ENCODE measurements at places on chromosomes 3 and 15. TPM values are rescaled to one million over a fixed set of nuclear protein-coding genes. Genes with fewer than 3 reads are reported as not detected.

DNA sequence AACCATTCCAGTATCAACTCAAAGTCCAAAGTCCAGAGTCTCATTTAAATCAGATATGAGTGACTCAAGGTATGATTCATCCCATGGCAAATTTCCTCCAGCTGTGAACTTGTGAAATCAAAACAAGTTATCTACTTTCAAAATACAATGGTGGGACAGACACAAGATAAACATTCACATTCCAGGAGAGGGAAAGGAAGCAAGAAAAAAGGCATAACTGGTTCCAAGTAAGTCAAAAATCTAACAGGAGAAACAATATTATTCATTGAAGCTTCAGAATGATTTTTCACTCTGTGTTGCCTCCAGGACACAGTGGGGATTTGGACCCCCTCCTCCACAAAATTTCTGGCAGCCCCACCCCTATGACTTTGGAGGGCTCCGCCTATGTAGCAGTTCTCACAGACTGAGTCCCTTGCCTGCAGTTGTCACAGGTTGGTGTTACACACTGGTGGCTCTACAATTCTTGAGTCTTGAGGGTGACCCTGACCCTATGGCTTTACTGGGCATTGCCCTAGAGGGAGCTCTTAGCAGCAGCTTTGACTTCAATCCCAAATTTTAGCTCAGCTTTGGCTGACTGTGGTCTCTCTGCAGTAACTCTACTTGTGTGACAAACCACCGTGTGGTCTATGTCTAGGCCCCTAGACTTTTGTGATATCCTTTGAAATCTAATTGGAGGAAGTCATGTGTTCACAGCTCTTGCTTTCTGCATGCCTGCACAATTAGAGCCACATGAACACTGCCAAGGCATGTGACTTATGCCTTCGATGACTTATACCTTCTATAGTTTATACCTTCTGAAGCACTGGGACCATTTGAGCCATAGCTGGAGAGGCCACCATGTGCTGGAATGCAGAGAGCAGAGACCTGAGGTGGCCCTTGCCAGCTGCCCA, 644.2 kb downstream of the GRM7 start:
- DNase-seq = no peak

DNA sequence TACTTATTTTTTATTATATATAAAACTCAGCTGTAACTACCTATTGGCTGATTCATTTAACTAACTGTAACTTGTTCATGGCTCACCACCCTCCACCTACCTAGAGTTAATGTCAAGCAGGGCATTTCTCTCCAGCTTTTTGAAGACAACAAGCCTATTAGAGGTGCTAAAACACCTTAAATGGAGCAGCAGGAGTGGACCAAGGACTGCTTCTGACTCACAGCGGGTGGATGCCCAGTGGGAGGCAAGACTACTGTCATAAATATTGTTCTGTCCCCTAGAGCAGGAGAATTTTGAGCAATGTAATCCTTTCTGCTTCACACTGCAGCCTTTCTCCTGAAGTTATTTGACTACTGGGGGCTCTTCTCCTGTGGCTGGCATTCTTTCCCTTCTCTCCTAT, 146.9 kb downstream of the CLSTN2 start:
- no peak for DNase-seq

- no peak for DNase-seq
These were observed 11.3 kb downstream of the CGNL1 start for GRCh38 chr15:57387564-57388076.

DNA sequence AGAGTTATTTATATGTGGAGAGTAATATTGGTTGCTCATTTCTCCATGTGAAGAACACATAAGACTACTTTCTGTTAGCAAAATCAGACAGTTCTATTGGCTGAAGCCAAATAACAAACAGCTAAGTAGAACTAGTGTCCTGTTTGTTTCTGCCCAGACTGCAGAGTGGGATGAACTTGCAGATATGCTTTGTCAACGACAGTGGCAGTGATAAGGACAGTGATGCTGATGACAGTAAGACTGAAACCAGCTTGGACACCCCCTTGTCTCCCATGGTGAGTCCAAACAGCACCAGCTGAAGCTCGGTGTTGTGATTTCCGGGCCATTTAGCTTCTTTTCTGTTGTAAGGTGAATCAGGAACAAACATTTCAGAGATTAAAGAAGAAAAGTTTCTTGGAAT, 102.6 kb upstream of the IL12A start:
- no peak for DNase-seq

- no peak for DNase-seq
These were observed 940.9 kb downstream of the OTOL1 start for GRCh38 chr3:162437480-162437879.

DNA sequence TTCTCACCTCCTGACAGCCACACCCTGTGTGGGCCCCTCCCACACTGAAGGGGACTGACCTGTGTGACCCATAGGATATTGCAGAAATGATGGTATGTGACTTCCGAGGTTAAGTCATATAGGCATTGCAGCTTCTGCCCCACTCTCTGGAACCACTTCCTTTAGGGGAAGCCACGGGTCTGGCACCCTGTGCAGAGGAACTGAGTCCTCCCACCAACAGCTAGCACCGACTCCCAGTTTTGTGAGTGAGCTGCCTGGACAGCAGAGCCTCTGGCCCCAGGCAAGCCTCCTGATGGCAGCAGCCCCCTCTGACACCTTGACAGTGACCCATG, 24.6 kb upstream of the SLC6A6 start:
- no peak for DNase-seq

DNA sequence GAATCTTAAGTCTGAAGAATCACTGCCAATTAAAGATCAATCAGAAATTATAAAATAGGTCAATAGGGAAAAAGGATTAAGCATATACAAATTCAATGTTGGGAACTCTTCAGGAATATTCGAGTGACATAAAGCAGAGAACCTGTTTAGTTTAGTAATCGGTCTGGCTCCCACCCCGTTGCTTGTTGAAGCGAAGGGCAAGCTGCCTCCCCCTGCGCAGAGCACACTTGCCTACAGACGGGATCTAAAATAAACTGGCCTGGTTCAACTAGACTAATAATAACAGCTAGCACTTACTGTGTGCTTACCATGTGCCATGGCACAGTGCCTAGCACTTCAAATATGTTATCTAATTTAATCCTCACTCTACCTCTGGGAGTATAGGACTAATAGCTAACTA, 8.6 kb downstream of the SEMA6D start:
- DNase-seq = no peak

DNA sequence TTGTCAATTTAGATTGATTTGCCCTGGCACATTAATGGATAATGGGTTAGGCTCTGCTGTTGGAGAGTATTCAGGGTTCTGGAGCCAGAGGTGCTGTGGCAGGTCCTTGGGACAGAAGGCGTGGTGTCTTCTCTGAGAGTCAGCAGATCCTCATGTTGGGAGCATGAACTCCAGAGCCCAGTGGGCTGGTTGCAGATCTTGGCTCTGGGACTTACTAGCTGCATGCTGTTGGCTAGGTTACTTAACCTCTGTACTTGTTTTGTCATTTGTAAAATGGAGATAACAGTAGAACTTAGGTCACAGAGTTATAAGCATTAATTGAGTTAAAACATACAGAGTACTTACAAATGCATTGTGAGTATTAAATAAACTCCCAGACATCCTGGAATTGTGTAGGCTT, 77.6 kb downstream of the CCK start:
- DNase-seq = no peak

- DNase-seq = no peak
These were observed 61.8 kb downstream of the ITGA11 start for GRCh38 chr15:68369931-68370767.

DNA sequence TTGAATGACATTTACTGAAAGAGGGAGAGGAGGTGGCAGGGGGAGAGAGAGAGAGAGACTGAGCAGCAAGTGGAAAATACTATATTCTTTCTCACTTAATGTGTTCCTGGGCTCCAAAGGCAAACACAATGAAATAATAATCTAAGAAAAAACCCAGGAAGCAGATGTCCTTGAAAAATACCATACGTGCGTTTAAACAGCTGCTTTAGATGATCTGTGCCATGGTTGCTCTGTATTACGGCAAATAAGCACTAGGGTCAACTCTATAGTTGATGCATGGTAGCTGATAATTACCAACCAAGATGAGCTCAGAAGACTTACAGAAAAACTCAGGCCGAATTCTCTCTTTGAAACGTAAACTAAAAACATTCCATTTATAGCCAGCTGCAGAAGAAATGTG, 410.3 kb upstream of the TBL1XR1 start:
- no peak for DNase-seq

- DNase-seq = no peak
These were observed 218.2 kb upstream of the SGO1 start for GRCh38 chr3:20403986-20404740.

- DNase-seq = no peak
These were observed 65.6 kb upstream of the MYZAP start for GRCh38 chr15:57526076-57526475.

GRCh38 chr3:24226397-24226796, 268.3 kb downstream of the THRB start:
- DNase-seq = no peak

GRCh38 chr3:48267782-48268181, 26.9 kb downstream of the ZNF589 start:
- no peak for DNase-seq

- DNase-seq = no peak
These were observed 164.5 kb downstream of the WNT5A start for GRCh38 chr3:55322638-55323037.

DNA sequence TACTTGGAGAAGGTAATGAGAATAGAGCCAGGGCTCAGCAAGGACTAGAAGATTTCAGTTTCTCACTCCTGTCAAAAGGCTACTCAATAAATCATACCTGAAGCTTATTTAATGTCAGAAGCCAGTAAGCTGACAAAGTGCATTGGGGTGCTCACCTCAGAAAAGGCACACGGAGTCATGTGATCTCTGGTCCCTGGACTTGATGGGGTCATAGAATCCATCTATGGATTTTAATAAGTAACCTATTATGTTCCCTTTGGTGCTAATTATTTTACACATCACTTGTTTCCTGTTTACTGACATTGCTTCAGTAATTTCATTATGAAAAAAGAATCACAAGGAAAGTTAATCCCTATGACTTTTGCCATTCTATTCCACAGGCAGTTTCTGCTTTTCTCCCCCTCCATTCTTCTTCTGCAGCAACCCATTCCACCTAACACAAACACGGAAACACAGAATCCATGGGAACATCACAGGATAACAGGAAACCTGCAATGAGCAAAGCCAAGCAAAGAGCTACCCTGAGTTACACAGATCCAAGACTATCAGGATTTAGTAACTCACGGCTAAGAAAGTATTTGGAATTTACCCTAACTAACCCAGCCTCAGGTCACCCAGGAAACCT, 159.6 kb downstream of the MEIS2 start:
- no peak for DNase-seq

DNA sequence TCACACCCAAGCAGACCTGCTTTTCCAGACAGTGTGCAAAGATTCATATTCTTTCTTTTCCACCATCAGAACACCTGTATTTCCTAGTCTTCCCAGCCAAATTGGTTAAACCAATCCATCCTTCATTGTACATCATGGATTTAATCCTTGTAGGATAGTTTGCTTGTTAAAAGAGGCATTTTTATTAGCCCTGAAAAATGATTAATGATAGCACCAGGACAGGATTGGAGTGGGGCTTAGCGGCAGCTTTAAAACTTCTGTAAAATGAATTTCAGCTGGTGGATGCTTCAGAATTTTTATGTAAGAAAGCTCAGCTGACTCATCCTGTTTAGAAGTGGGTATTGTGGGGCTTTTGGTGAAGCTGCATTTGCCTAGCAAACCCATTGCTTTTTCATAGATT, 36.1 kb upstream of the ARHGEF26 start:
- no peak for DNase-seq

GRCh38 chr3:113531826-113532697, at the start of gene SIDT1:
Gene SIDT1 (plus strand): TSS chr3:113532555. CDS start chr3:113533022, 467 bp downstream.
- peak; percentile 62 for DNase-seq

DNA sequence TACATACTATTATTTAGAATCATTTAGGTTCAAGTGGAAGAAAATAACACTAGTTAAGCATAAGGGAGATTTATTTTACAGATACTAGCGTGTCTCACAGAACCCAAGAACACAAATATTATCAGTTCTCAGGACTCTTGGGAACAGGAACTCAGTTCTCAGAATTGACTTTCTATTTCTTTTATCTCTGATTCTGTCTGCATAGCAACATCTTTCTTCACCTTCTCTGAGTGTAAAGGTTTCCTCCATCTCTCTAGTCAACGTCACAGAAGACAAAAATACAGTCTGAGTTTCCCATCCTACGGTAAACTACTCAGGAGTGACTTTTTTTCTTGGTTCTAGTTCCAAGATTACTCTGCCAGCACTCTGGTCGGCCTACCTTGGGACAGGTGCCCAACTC, 220.0 kb downstream of the SV2B start:
- DNase-seq = no peak

DNA sequence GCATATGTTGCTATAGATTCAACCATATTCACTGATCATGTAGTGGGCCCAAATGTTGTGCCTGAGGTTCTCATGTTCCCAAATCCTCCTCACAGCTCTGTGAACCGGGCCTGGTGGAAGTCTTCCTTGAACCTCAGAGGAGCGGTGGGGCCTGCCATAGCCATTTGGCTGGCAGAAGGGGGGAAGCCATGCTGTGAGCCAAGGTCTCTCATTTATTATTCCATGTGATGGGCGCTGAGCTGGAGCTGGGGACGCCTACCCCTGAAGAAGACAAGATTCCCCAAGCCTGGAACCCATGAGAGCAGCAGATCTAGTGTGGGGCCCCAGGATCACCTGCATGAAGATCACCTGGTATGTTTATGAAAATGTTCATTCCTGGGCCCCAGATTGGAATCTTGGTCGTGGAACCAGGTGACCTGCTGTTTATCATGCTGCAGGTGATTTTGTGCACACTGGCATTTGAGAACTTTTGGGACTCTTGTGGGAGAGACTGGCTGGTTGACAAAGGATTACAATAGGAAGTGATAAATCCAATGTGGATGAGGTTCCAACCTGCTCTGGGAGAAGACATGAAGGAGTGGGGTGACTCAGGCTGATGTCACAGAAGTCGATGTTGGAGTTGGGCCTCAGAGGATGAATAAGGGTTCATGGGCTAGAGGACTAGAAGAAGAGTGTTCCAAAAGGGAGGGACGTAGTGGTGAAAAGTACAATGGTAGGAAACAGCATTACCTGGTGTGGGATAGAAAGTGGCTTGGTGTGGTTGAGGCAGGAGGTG, 102.1 kb downstream of the ASB7 start:
- no peak for DNase-seq

- no peak for DNase-seq
These were observed 28.5 kb upstream of the CMTM6 start for GRCh38 chr3:32531010-32531647.

- DNase-seq = no peak
These were observed 41.5 kb downstream of the TLE3 start for GRCh38 chr15:70056091-70056680.

DNA sequence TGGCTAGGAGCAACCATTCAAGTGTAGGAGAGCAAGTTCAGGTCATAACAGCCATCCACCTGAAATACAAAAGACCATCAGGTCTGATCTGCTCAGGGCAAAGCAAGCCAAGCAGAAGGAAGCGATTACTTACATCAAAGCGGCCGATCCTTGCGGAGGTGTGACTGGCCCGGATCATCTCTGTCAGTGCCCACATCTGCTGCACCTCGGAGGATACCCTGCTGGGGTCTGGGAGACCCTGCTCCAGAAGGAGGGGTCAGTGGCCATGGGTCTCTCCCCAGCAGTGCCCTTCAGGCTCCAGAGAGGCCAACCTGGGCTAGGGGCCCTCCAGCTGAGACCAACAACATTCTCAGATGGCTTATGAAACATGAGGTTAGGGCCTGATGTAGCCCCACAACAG, 2.5 kb upstream of the AMT start:
- DNase-seq = no peak

Gene CAND2
- 1.4 TPM for polyA plus RNA-seq

Gene GUCA1C
- 0.11 TPM for polyA plus RNA-seq

Gene CHRNA7
- 1.1 TPM for polyA plus RNA-seq

Gene ADGRG7
- 0.50 TPM for polyA plus RNA-seq

Gene GOLGA8O
- polyA plus RNA-seq = 0.21 TPM

Gene ZIC1
- polyA plus RNA-seq = 0.02 TPM

Gene INSYN1
- 1.1 TPM for polyA plus RNA-seq
